ENCODE measurements at places on chromosomes 7 and 10. TPM values are rescaled to one million over a fixed set of nuclear protein-coding genes. Genes with fewer than 3 reads are reported as not detected.

The FBXL13 gene
- not detected for total RNA-seq

The CHAT gene
- total RNA-seq: not detected

The PCDH15 gene
- total RNA-seq: not detected

The LRRN3 gene
- not detected for total RNA-seq

The TMEM130 gene
- not detected for total RNA-seq

The MKRN1 gene
- total RNA-seq: 78.5 TPM

The SLC25A40 gene
- total RNA-seq: 4.5 TPM

The TMEM236 gene
- total RNA-seq: not detected

The RNF32 gene
- total RNA-seq: 2.2 TPM

The CTAGE4 gene
- 1.6 TPM for total RNA-seq

The AEBP1 gene
- not detected for total RNA-seq

The MBLAC1 gene
- total RNA-seq: 4.3 TPM

The HOXA13 gene
- 12.1 TPM for total RNA-seq

The STAG3 gene
- 0.07 TPM for total RNA-seq

The STEAP1 gene
- 21.2 TPM for total RNA-seq

The POT1 gene
- 18.7 TPM for total RNA-seq

The IGF2BP3 gene
- 11.7 TPM for total RNA-seq

The NPC1L1 gene
- 0.04 TPM for total RNA-seq

The AGAP9 gene
- 5.6 TPM for total RNA-seq

The CALN1 gene
- not detected for total RNA-seq

The UNCX gene
- total RNA-seq: not detected

The AKR1C1 gene
- 3.2 TPM for total RNA-seq

The CPA2 gene
- total RNA-seq: not detected

The PPP1R17 gene
- total RNA-seq: not detected

The SRRM3 gene
- 3.2 TPM for total RNA-seq

The ZNF488 gene
- total RNA-seq: 2.1 TPM

The LBX1 gene
- total RNA-seq: not detected

The CLEC2L gene
- total RNA-seq: not detected

The TRPV5 gene
- not detected for total RNA-seq

The ZNF107 gene
- 4.8 TPM for total RNA-seq

The SPDYE2 gene
- total RNA-seq: not detected

The MOGAT3 gene
- total RNA-seq: not detected

The CCDC172 gene
- not detected for total RNA-seq

The RBM17 gene
- total RNA-seq: 28.4 TPM

The PDZD8 gene
- total RNA-seq: 13.6 TPM

The PITX3 gene
- total RNA-seq: not detected

The PRR15 gene
- total RNA-seq: 26.6 TPM

The COL26A1 gene
- total RNA-seq: not detected

The PLEKHS1 gene
- not detected for total RNA-seq

The TFR2 gene
- total RNA-seq: not detected

The CUZD1 gene
- total RNA-seq: 0.40 TPM

The CYP2C19 gene
- total RNA-seq: not detected

The LEP gene
- total RNA-seq: not detected
